ENCODE measurements at places on chromosomes 5 and 9. TPM values are rescaled to one million over a fixed set of nuclear protein-coding genes. Genes with fewer than 3 reads are reported as not detected.

GRCh38 chr5:61532983-61533382, 200.9 kb downstream of the ZSWIM6 start:
- no peak overlapping the region for H3K4me3 ChIP-seq
- no peaks in the 10 kb centered on the region for H3K4me1 ChIP-seq
- no peaks in the 10 kb centered on the region for H3K36me3 ChIP-seq
- no peak overlapping the region for H3K27ac ChIP-seq
- DNase-seq: no peak

GRCh38 chr9:92480291-92480771, 2.0 kb downstream of the ASPN start:
- H3K4me1 ChIP-seq: peaks cover 41% of the 10 kb centered on the region
- H3K36me3 ChIP-seq: no peaks in the 10 kb centered on the region
- H3K4me3 ChIP-seq: no peak overlapping the region
- H3K27ac ChIP-seq: peak overlapping the region; percentile 68
- no peaks in the 10 kb centered on the region for H3K27me3 ChIP-seq

DNA sequence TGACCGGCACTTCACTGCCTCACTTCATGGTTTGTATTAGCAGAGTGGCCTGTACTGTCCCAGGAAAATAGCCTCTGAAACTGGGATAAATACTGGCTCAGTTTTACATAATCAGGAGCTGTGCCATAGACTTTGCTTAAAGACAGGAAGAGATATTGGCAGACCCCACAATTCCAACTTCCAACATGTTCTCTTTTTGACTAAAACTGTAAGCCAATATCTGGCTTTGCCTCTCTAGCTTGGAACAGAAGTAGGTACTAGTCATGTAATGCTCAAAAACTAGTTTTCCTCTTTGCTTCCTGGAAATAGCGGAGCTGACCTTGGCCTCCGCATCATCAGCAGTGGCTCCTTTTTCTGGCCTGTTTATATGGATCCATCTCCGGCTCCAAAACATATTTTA, 276.9 kb downstream of the CDH9 start:
- H3K27me3 ChIP-seq: no peaks in the 10 kb centered on the region
- no peak overlapping the region for H3K4me3 ChIP-seq
- no peak overlapping the region for H3K27ac ChIP-seq
- no peaks in the 10 kb centered on the region for H3K36me3 ChIP-seq
- DNase-seq: no peak

GRCh38 chr5:125487231-125487630, 740.8 kb upstream of the ZNF608 start:
- peaks cover 18% of the 10 kb centered on the region for H3K4me1 ChIP-seq
- no peaks in the 10 kb centered on the region for H3K36me3 ChIP-seq
- no peak overlapping the region for H3K4me3 ChIP-seq
- no peak for DNase-seq
- H3K27me3 ChIP-seq: no peaks in the 10 kb centered on the region

The SLC6A3 gene
- total RNA-seq: not detected

The GRAMD2B gene
- total RNA-seq: 93.9 TPM

The WDR31 gene
- 1.8 TPM for total RNA-seq

The ADAMTS16 gene
- total RNA-seq: not detected

- H3K27me3 ChIP-seq: no peaks in the 10 kb centered on the region
- no peaks in the 10 kb centered on the region for H3K4me1 ChIP-seq
- no peaks in the 10 kb centered on the region for H3K36me3 ChIP-seq
- H3K27ac ChIP-seq: no peak overlapping the region
Observed at GRCh38 chr5:152349683-152350526, 55.2 kb downstream of the NMUR2 start.

DNA sequence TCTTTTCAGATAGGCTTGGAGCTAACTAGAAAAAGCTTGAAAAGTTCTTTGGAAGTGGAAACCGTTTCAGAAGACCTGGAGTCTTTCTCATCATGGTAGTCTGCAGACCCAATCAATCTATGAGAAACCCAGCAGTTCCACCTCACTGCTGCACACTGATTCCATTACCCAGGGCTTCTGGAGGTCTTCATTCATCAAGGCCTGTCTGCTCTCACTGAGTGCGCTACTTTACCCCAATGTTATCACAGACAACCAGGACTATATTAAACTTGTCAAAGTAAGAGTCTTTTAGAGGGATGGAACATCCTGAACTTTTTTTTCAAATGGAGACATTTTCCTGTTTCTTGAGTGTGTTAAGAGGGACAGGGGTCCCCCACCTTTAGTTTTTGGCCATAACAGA, 93.1 kb downstream of the BOD1 start:
- DNase-seq: no peak
- H3K27me3 ChIP-seq: peaks cover 11% of the 10 kb centered on the region
- H3K4me3 ChIP-seq: no peak overlapping the region
- H3K27ac ChIP-seq: no peak overlapping the region

The LURAP1L gene
- total RNA-seq: 26.1 TPM

DNA sequence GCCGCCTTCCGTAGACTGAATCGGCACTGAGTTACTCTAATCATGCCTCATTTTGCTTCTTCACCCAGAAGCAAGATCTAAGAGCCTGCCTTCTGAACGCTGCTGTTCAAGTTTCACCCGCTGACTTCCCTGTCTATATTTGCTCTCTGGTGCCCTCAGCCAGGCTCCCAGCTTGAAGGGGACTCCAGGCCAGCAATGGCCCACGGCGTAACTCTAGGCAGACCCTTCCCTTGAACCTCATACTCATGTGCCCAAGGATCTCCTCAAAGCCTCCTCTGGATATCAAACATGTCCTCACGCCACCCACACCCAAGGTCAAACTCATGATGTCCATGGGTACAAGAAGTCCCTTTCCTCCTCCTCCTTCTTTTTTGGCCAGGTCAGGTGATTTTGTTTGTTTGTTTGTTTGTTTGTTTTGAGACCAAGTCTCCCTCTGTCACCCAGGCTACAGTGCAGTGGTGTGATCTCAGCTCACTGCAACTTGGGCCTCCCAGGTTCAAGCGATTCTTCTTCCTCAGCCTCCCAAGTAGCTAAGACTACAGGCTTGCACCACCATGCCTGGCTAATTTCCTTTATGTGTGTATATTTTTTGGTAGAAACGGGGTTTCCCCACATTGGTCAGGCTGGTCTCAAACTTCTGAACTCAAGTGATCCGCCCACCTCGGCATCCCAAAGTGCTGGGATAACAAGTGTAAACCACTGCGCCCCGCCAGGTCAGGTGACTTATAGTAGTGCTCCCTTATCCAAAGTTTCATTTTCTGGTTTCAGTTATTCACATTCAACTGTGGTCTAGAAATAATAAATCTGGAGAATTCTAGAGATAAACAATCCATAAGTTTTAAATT, 239.0 kb downstream of the SYK start:
- peaks cover 19% of the 10 kb centered on the region for H3K4me1 ChIP-seq
- no peaks in the 10 kb centered on the region for H3K36me3 ChIP-seq
- no peaks in the 10 kb centered on the region for H3K27me3 ChIP-seq
- no peak overlapping the region for H3K4me3 ChIP-seq
- no peak for DNase-seq
- H3K27ac ChIP-seq: no peak overlapping the region

GRCh38 chr9:136977649-136978072, 357 bp downstream of the PTGDS start:
- H3K4me3 ChIP-seq: peak overlapping the region; percentile 25
- no peaks in the 10 kb centered on the region for H3K36me3 ChIP-seq
- peaks cover 6% of the 10 kb centered on the region for H3K27me3 ChIP-seq
- no peaks in the 10 kb centered on the region for H3K4me1 ChIP-seq

- no peak for DNase-seq
- H3K36me3 ChIP-seq: peaks cover 9% of the 10 kb centered on the region
- no peak overlapping the region for H3K27ac ChIP-seq
- no peak overlapping the region for H3K4me3 ChIP-seq
Observed at GRCh38 chr9:129875181-129875611, 39.9 kb downstream of the USP20 start.

DNA sequence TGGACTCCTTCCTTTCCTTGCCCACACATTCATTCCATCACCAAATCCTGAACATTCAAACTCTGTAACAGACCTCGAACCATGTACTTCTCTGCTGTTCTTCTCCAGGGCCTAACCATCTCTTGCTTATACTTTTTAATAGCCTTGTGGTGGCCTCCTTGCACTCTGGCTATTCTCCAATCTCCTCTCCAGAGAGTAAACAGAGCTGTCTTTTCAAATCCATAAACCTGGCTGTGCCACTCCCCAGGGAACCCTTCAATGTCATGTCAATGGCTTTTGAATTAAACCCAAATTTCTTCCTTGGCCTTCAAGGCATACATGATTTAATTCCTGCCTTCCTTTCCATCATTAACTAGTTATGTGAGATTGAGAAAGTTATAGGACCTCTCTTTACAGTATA, 277.6 kb upstream of the EFNA5 start:
- H3K4me1 ChIP-seq: no peaks in the 10 kb centered on the region
- H3K36me3 ChIP-seq: no peaks in the 10 kb centered on the region
- no peak overlapping the region for H3K4me3 ChIP-seq
- H3K27me3 ChIP-seq: no peaks in the 10 kb centered on the region

- no peak for DNase-seq
- no peaks in the 10 kb centered on the region for H3K4me1 ChIP-seq
- no peak overlapping the region for H3K27ac ChIP-seq
- H3K4me3 ChIP-seq: no peak overlapping the region
- no peaks in the 10 kb centered on the region for H3K27me3 ChIP-seq
- H3K36me3 ChIP-seq: no peaks in the 10 kb centered on the region
Observed at GRCh38 chr5:68193481-68194036, 22.0 kb upstream of the PIK3R1 start.

GRCh38 chr5:61824396-61824795, 481.6 kb upstream of the KIF2A start:
- no peaks in the 10 kb centered on the region for H3K4me1 ChIP-seq
- H3K27ac ChIP-seq: no peak overlapping the region
- no peaks in the 10 kb centered on the region for H3K36me3 ChIP-seq
- H3K4me3 ChIP-seq: no peak overlapping the region
- DNase-seq: no peak

The OTP gene
- total RNA-seq: not detected

DNA sequence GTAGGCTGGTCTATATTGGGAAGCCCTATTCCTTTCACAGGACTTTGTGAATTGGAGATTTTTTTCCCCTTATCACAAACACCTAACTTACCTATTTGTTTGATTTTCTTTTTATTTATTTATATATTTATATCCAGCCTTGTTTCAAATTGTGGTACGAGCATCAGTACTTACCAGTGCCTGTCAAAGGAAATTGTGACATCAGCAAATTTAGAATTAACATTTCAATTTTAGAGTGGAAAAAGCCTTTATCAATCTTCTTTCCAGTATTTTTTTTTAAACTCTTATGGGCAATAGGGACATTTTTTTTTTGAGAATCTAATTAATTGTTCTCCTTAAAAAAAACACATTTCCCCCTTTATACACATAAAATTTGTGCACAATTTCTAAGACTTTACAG, 790.2 kb downstream of the PRELID2 start:
- no peak overlapping the region for H3K4me3 ChIP-seq
- H3K4me1 ChIP-seq: no peaks in the 10 kb centered on the region
- H3K36me3 ChIP-seq: no peaks in the 10 kb centered on the region
- no peak for DNase-seq

DNA sequence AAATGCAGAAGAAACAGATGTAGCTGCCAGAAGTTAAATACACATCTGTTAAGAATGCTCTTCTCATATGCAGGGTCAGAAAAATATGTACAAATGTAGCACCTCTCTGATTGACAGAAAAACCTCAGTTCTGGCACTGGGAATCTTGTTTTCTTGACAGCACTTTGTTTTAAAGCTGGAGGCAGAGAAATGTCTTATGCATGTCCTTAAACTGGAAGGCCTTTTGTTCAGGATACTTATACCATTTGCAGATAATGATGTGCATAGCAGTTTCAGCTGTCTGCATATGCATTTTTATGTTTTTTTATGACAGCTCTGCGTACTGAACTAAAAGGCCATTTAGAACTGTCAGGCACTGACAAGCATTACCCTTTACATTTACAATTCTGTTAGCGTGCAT, 567.9 kb downstream of the EBF1 start:
- no peak for DNase-seq
- H3K27ac ChIP-seq: no peak overlapping the region
- no peaks in the 10 kb centered on the region for H3K36me3 ChIP-seq
- H3K27me3 ChIP-seq: no peaks in the 10 kb centered on the region
- no peaks in the 10 kb centered on the region for H3K4me1 ChIP-seq

DNA sequence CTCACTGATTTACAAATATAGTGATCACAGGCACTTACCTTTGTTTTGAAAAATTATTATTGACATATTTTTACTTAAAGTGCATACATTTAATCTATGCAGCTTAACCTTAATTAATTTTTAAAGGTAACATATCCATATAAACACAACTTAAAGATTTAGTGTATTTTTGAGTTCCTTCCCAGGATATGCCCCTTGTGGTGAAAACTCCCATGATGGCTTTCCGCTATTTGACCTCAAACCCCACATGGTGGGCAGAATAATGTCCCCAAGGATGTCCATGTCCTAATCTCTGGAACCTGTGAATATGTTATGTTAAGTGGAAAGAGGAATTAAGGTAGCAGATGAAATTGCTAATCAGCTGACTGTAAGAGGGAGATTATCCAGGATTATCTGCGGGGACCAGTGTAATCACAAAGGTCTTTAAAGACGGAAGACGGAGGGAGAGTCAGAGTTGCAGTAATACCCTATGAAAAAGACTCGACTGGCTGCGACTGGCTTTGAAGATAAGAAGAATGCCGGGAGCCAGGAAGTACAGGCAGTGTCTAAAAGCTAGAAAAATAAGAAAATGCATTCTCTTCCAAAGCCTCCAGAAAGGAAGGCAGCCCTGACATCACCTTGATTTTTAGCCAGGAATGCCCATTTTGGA, 193.9 kb downstream of the ICE1 start:
- DNase-seq: no peak
- H3K36me3 ChIP-seq: no peaks in the 10 kb centered on the region

DNA sequence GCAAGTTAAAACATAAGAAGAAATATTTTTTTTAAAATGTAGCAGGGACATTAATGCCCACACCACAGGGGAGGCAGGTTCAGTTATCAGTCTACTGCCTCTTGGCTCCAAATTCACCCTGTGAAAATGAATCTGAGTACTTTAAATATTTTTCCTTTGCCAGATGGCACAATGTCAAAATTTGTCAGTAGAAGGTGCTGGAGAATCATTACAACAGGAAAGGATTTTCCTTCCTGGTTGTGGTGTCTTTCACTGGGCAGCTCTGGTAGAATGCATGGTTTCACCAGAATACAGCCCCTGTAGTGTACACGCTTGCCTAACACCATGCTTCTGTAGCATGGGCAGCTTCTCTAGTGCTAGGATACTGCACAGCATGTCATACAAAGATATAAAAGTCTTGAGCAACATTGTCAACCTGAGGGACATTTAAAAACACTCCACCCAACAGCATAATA, 9.7 kb upstream of the SREK1 start:
- H3K4me3 ChIP-seq: no peak overlapping the region
- no peak overlapping the region for H3K27ac ChIP-seq
- H3K27me3 ChIP-seq: no peaks in the 10 kb centered on the region
- DNase-seq: no peak
- H3K36me3 ChIP-seq: no peaks in the 10 kb centered on the region

GRCh38 chr5:128645581-128645980, 107.5 kb upstream of the FBN2 start:
- no peaks in the 10 kb centered on the region for H3K27me3 ChIP-seq
- H3K27ac ChIP-seq: no peak overlapping the region
- no peaks in the 10 kb centered on the region for H3K4me1 ChIP-seq
- no peak for DNase-seq
- H3K4me3 ChIP-seq: no peak overlapping the region

GRCh38 chr5:172007175-172008110, 1.0 kb upstream of the FBXW11 start:
- H3K27ac ChIP-seq: peak overlapping the region; percentile 95
- no peaks in the 10 kb centered on the region for H3K27me3 ChIP-seq
- peaks cover 38% of the 10 kb centered on the region for H3K4me1 ChIP-seq

GRCh38 chr9:71977003-71977402, 65.6 kb downstream of the C9orf85 start:
- DNase-seq: no peak
- H3K27ac ChIP-seq: no peak overlapping the region
- H3K4me1 ChIP-seq: no peaks in the 10 kb centered on the region

Data from transverse colon (tissue), 4 donors.